ENCODE measurements at places on chromosomes 4 and X. TPM values are rescaled to one million over a fixed set of nuclear protein-coding genes. Genes with fewer than 3 reads are reported as not detected.

The CNKSR2 gene
- 4.3 TPM for total RNA-seq

The JADE3 gene
- 5.0 TPM for total RNA-seq

The UGT2B11 gene
- total RNA-seq = not detected

The ATOH1 gene
- total RNA-seq = not detected

The SSX4B gene
- total RNA-seq = not detected

The ITGB1BP2 gene
- total RNA-seq = 0.49 TPM

The TMEM271 gene
- not detected for total RNA-seq

The SLC10A6 gene
- total RNA-seq = 0.32 TPM

The ANK2 gene
- total RNA-seq = 97.5 TPM

The ASB12 gene
- not detected for total RNA-seq

The ALAS2 gene
- total RNA-seq = not detected

The UVSSA gene
- total RNA-seq = 36.3 TPM

The MAOB gene
- 0.24 TPM for total RNA-seq

The SLC16A2 gene
- total RNA-seq = 29.9 TPM

The AWAT2 gene
- not detected for total RNA-seq

The FRMPD4 gene
- total RNA-seq = 0.24 TPM

The IL15 gene
- total RNA-seq = 5.3 TPM

The HOPX gene
- not detected for total RNA-seq

The NAP1L3 gene
- 11.8 TPM for total RNA-seq

The DUX4 gene
- total RNA-seq = not detected

The PDE6B gene
- total RNA-seq = not detected

The AREG gene
- total RNA-seq = 0.32 TPM

The TCEAL5 gene
- total RNA-seq = not detected

The AMBN gene
- total RNA-seq = not detected

The MAGED2 gene
- 308 TPM for total RNA-seq

The PCSK1N gene
- 0.49 TPM for total RNA-seq

The OTOP1 gene
- total RNA-seq = not detected

The XAGE2 gene
- total RNA-seq = not detected

The GAGE13 gene
- total RNA-seq = not detected

The EDA2R gene
- 14.4 TPM for total RNA-seq

The ITIH6 gene
- not detected for total RNA-seq

The TRIM75 gene
- not detected for total RNA-seq

The SPANXD gene
- total RNA-seq = not detected

The EPGN gene
- total RNA-seq = 0.49 TPM

The PCDH7 gene
- total RNA-seq = 18.7 TPM

The SHISA3 gene
- total RNA-seq = not detected

The GALNTL6 gene
- 0.16 TPM for total RNA-seq

The TIMM17B gene
- 26.0 TPM for total RNA-seq
